ENCODE measurements at places on chromosomes 16 and 17.

DNA sequence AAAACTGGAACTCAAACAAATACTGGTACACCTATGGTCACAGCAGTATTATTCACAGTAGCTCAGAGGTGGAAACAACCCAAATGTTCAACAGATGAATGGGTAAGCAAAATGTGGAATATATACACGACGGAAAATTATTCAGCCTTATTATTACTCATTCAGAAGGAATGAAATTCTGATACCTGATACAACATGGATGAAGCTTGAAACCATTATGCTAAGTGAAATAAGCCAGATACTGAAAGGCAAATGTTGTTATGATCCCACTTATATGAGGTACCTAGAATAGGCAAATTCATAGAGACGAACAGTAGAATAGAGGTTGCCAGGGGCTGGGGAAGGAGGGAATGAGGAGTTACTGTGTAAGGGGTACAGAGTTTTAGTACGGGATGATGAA, 27.1 kb upstream of the MYLK3 start:
- no peak for DNase-seq

- DNase-seq: peak; percentile 45
Measured at GRCh38 chr17:81094509-81095382, 59.8 kb downstream of the BAIAP2 start.

- no peak for DNase-seq
Measured at GRCh38 chr16:86958423-86958822, 358.8 kb downstream of the C16orf95 start.

GRCh38 chr16:2231016-2231931, 5.0 kb upstream of the DNASE1L2 start:
- DNase-seq: no peak

GRCh38 chr16:89096768-89097391, 3.2 kb downstream of the ACSF3 start:
- no peak for DNase-seq

DNA sequence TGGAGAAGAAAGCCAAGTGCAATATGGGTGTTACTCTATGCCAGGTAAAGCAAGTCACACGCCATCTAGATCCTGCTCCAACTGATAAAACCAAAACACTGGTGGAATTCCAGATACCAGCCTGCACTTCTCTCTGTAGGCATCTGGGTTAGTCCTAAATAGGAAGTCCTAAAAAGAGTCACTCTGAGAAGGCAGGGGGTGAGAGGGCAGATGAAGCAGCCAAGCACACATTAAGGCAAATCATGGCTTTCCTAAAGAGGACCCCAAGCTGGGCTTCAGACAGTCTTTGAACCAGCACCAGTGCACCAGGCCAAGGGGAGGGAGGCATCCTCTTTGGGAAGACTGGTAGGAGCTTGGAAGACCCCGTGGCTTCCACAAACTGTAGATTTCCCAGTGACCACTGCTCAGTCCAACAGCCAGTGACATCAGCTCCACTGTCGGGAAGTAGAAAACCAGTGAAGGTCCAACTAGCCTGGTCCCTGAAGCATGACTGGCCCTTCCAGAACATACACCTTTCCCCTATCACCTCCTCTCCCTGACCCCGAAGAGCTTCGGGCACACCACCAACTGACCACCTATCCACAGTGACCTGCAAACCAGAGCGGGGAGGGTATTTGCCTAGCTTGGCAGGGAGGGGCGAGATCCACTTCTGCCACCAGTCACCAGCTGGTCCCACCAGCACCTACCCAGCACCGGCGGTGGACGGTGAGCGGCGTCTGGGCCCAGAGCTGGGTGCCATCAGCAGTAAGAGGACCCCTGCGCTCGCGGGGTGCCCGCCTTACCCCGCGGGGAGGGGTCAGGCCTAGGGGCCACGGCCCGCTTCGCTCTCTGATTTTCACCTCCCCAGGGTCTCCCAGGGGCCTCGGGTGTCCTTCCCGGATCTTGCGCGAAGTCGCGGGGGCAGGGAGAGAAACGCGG, 1.0 kb downstream of the LITAF start:
- no peak for DNase-seq

DNA sequence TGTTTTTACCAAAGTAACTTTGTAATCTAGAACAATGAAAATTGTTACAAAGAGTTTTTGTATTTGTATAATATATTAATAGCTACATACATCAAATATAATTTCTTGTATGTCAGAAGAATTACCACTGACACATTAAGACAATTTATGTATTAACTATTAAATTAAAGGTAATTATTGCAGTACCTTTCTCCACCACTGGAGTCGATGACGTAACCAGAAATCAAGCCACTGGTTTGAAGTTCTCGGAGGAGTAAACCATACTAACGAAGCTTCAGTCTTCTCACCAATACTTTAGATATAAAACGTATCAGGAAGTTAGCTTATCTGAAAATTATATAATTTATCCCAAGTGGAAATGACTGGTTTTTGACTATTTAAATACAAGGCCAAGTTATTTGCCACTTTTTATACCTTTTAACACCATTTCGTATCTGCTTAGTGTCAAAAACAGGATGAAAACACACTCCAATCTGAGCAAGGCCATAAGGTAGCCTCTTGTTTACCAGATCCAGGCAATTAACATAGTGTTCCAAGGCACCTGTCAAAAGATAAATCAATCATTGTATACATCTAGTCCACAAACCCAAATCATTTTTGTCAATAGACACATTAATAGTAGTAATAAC, 4.3 kb downstream of the POLG2 start:
- DNase-seq: no peak
